ENCODE measurements at places on chromosomes 12 and 14.

- no peak for DNase-seq
Observed at GRCh38 chr14:58639842-58640484, 2.2 kb downstream of the DACT1 start.

- DNase-seq, result no peak
Observed at GRCh38 chr14:93099196-93099595, 16.5 kb downstream of the ITPK1 start.

GRCh38 chr14:75470238-75470797 is 42.5 kb downstream of the JDP2 start:
- no peak for DNase-seq

GRCh38 chr14:20706657-20707355 is 18.2 kb downstream of the ANG start:
- no peak for DNase-seq

DNA sequence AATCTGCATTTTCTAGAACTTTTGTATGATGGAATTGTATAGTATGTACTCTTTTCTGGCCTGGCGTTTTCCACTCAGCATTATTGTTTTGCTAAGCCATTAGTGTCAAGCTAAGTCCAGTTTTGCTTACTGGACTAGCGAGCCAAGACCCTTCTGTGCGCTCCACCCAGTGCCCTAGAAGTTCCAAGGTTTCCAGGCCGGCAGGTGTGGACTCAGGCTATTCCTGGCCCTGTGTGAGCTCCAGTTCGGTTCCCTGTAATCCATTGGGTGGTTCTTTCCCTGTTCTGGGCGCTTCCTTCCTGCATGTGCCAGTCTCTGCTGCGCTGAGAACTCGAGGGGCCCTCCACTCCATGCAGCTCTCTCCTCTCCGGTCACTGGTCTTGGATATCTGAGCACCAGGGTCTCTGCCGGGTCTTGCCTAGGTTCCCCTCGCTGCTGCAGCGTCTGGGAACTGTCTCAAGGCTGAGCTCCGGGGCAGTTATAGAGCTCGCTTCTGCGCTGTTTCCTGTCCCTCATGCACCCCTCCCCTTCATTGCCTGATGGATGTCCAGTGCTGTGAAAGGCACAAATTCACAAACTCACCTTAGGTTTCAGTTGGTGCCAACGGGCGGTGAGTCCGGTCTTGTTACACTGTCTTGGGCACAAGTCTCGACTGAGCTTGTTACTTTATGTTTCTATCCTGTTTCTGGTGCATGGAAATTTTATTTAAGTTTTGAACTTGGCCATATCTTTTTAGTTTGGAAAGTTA is 100.8 kb downstream of the ADGRD1 start:
- DNase-seq, result no peak

GRCh38 chr12:112851024-112851777 is 55.6 kb upstream of the OAS1 start:
- no peak for DNase-seq

DNA sequence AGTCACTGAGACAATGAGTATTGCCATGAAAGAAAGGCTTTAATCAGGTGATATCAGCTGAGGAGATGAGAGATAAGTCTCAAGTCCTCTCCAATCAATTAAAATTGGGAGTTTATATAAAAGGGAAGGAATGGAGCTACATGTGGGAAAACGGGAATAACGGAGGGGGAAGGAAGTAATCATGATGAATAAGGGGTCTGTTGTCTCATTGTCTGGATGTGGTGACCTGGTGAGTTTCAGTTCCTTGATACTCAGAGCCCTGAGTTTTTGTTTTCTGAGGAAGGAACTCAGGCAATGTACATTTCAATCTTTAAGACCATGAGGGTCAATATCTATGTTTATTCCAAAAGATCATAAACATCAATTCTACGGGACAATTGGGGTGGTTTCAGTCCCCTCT is 198.8 kb downstream of the KITLG start:
- DNase-seq, result no peak

DNA sequence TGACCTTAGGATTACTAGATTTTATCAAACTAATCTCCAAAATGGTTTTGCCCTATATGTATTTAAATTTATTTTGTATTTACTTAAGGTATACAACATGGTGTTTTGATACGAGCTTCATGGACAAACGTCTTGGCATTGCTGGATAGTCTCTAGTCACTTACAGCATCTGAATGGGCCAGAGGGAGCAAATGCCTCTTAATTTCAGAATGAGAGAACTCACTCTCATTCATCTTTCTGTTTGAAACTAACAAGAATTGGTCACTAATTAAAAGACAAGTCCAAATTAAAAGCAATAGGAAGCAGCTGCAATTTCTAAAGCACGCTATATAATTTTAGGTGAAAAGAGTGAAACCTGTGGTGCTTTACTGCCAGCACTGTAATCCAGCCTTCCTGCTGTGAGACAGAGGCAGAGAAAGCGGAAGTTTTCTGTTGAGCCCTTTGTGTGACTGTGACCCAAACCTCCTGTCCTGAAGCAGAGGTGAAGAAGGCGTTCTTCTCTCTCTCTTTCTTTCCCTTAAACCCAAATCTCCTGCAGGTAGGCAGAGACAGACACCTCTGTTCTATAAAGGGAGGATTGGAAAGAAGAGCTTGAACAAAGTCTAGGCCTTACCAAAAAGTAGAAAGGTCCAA is 184.6 kb upstream of the NAV3 start:
- no peak for DNase-seq

- no peak for DNase-seq
Observed at GRCh38 chr12:3380200-3381043, 110.6 kb upstream of the PRMT8 start.

- DNase-seq, result no peak
Observed at GRCh38 chr14:75141062-75141461, 14.2 kb upstream of the NEK9 start.

DNA sequence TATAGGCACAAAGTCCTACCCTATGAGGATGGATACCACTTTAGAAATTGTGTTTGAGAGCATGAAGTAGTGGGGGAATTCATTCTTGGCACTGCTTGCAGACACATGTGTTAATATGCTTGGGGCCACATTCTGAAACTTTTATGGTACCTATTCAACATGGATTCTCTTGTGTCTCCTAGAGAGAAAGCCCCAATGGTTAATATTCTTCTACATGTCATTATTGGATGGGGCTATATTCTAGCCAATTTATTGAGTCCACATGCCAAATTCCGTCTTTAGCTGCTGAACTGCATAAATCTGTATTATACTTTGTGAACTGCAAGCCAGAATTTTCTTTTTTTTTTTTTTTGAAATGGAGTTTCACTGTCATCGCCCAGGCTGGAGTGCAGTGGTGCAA is 140.0 kb downstream of the KICS2 start:
- DNase-seq, result no peak

DNA sequence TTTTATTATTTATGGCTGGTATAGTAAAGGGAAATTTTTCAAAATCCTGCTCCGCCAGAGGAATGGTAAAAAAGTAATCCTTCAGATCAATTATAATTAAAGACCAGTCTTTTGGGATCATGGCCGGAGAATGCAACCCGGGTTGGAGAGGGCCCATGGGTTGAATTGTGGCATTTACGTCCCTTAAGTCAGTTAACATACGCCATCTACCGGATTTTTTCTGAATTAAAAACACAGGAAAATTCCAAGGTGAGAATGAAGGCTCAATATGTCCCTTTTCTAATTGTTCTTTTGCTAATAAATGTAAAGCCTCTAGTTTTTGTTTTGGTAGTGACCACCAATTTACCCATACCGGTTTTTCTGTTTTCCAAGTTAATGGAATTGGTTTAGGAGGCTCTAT is 602.8 kb downstream of the ALG10 start:
- no peak for DNase-seq

GRCh38 chr12:26523708-26524150 is 309.3 kb downstream of the ITPR2 start:
- DNase-seq, result no peak

DNA sequence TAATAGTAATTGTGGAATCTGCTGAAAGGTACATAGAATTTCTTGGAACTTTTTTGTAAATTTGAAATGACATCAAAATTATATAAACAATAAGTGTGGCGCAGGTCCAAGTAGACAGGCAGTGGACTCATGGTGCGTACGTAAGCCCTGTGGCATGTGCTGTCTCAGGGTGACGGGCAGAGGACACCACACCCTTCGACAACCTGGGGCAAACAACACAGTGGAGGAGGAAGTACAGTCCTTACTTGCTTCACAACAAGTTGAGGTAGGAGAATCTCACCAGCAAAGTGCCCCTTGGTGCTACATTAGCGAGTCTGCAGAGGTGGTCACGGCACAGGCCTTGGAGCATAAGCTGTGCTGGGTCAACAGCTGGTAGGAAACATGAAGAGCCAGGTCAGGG is 180.9 kb downstream of the AEBP2 start:
- peak; percentile 75 for DNase-seq

DNA sequence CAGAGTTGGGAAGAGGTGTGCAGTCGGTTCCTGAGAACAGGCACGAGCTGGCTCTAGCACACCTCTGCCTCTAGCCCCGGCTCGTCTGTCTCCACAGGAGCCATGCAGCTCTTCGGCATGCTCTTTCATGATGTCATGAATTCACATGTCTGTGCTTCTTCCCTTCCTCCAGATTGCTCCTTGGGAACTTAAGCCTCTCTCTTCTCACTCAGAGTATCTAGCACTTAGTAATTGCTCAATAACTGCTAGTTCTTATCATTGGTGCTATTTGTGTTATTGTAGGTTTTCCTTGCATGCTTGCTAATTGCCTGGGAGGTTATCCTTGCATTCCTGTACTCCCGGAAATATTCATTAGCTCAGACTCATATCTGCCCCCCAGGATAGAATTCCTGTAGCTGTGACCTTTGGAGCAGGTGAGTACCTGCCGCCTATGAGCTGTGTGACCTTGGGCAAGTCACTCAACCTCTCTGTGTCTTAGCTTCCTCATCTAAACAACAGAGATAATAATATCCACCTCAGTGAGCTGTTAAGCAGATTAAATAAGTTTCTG is 19.5 kb downstream of the FAM181A start:
- no peak for DNase-seq

DNA sequence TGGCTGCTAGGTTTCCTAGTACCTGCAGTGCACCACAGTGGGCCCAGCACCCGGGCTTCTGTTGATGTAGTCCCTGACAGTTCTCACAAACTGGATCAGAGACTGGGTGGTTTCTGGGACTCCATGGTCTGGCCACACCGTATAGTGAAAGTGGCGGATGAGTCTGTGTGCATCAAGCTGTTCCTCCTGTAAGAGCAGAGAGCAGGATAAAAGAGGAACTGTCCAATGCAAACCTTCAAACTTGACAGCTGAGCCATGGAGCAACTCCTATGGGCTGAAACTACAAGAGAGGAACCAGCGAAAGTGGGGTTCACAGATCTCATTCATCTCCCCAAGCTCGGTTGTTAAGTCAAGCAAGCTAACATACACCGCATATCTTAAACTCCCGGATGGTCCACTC is 102.8 kb downstream of the PTPRB start:
- no peak for DNase-seq

DNA sequence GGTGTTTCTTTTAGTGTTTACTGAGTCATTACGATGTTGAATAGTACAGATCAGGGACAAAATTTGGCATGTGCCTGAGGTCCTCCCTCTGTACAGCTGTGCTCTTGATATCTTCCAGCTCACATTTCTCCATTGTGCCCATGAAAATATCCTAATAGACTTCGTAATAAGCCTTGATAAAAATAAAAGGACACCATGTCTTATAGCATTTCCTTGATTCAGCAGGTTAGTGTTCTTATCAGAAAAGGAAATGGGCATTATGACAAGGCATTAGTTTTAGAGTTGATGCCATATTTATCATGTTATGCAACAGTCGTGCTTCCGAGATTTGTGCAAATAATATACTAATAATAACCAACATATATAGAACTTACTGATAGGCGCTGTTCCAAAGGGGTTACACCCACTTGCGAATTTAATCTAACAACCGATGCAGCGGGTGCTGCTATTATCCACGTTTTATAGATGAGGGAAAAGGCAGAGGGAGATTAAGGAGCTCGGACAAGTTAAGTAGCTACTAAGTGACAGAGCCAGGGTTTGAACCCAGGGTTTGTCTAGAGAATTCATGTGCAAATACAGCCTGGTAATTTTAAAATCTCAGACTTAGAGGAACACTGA is 15.1 kb upstream of the WNK1 start:
- DNase-seq, result no peak

- DNase-seq, result no peak
Observed at GRCh38 chr12:121894633-121895032, 6.0 kb downstream of the PSMD9 start.

DNA sequence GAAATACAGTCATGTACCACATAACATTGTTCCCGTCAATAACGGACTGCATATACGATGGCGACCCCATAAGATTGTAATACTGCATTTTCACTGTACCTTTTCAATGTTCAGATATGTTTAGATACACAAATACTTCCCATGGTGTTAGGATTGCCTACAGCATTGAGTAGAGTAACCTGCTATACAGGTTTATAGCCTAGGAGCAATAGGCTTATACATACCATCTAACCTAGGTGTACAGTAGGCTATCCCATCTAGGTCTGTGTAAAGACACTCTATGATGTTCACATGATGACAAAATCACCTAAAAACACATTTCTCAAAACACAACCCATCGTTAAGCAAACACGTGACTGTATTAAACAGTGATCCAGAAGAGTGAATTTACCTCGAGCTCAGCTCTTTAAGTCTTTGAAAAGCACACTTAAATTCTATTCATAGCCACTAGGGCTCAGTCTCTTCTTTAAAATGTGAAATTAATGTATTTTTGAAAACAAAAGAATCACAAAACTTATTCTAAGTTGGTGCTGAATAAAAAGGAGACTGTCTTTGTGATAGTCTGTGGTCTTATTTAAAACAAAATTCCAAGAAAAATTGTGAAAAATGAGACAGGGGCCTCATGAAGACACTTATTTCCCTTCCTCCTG is 239.1 kb upstream of the ARID2 start:
- peak; percentile 63 for DNase-seq

- no peak for DNase-seq
Observed at GRCh38 chr12:52209321-52209720, 17.5 kb upstream of the KRT80 start.

DNA sequence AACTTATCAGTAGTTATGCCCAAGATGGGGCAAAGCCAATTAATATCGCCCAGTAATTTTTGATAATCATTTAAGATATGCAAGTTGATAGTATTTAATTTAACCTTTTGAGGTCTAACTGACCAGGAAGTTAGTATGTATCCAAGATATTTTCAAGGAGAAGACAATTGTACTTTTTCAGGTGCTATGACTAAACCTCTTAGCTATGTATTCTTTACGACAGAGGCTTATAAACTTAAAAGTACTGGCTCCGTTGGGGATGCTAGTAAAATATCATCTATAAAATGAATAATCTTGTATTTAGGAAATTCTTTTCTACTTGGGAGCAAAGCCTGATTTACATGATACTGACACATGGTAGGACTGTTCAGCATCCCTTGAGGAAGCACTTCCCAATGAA is 40.3 kb downstream of the TMTC3 start:
- DNase-seq, result no peak

DNA sequence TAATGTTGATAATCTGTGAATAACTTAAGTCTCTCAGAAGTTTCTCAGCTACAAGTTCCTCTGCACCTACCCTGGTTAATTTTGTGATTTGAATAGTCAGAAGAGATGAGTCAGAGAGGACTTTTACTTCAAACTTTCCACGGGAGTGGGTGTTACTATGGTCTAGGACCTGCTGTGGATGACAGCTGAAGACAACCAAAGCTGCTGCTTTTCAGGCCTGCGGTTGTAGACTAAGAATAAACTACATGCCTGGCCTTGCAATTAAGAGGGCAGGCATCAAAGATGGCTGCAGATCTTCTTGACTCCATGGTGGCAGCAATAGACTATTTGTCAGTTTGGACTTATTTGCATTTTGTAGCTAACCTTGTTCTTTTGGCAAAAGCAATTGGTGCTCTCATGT is 227.1 kb upstream of the KRR1 start:
- no peak for DNase-seq

GRCh38 chr12:65853489-65854157 is 29.3 kb downstream of the HMGA2 start:
- DNase-seq, result no peak

Measured in PC-9 (cell line).